ENCODE measurements at places on chromosomes 1 and 21. TPM values are rescaled to one million over a fixed set of nuclear protein-coding genes. Genes with fewer than 3 reads are reported as not detected.

TTC13 gene
- total RNA-seq: 15.9 TPM

PLA2G5 gene
- total RNA-seq: 2.9 TPM

AQP10 gene
- total RNA-seq: not detected

CFAP74 gene
- total RNA-seq: not detected

NBPF6 gene
- total RNA-seq: 0.36 TPM

EPHA2 gene
- 13.3 TPM for total RNA-seq

Data from osteoblast (primary cell).